NT2/D1 (cell line): ENCODE measurements at places on chromosomes 7 and 10.

GRCh38 chr7:144670218-144670617, 165.6 kb downstream of the TPK1 start:
- no peak for DNase-seq

DNA sequence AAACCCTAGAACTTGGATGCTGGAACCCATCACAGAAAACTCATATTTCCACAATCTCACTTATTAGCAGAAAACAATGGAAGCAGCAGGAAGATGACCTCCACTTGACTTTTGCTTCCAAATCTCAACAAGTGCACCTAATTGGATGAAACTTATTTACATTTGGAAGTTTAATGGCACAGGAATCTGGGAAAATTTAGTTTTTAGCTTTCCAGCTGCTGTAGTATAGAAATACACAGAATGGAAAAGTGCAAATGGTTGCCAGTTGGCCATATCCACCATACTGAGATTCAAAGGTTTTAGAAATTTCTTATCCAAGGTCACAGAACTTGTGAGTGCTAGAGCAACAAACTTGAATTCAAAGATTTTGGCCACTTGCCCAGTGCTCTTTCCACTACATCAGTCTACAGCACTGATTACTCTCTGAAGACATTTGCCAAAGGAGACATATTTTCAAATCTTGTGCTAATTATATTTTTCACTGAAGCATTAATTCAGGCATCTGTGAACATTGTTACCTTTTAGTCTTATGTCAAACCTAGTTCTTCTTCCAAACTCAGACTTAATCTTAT, 9.3 kb upstream of the AHR start:
- no peak for DNase-seq

DNA sequence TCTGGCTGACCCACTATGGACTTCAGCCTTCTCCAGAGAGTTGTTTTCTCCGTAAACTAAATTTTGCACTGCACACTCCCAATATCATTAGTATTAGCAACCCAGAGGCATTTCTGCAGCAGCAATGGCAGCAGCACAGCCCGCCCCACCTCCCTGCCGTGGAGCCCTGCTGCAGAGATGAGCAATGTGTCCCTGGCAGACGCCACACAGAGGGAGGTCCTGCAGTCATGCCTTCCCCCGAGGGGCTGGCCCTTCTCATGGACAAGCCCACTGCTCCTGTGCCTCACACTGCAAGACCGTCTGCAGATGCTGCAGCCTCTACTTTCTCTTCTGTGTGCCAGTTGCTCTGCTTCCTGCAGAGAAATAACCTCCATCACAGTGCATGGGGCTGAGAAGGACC, 393.4 kb upstream of the MKI67 start:
- no peak for DNase-seq

- DNase-seq: no peak
Measured at GRCh38 chr7:130419658-130420057, 21.2 kb downstream of the CEP41 start.

- DNase-seq: no peak
Measured at GRCh38 chr7:106872763-106873162, 7.7 kb downstream of the PIK3CG start.
